ENCODE measurements at places on chromosomes 5 and 9.

DNA sequence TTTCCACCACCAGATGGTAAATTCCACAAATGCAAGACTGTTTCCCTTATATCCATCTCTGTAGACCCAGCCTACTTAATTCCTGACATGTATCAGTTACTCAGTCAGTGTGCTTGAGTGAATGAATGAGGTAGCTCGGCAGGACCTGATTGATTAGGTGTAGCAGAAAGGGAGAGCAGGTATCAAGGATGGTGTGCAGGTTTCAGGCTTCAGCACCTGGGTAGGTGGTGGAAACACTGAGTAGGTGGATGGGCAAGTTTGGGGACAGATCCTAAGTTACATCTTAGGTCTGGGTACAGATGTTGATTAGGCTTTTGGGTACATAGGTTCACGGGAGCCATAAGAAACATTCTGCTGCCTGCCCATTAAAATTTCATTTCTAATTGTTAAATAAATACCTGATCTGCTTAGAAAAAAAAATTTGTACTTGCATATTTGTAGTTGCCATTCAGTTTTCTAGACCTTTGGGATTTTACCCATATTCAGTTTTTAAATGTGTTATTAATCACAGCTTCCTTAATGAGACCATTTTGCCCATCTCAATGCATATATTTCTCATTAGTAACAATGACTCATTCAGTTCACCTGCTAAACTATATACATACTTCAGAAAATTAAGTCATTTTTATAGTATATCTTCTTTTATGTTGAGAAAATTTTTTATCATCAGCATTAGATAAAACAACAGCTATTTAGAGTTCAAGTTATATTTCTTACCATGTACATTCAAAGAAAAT lies 111.8 kb downstream of the INIP start:
- no peak for DNase-seq

- no peak for DNase-seq
Measured at GRCh38 chr5:39498278-39498952, 73.6 kb upstream of the DAB2 start.

- no peak for DNase-seq
Measured at GRCh38 chr5:140083120-140083519, 30.8 kb upstream of the PURA start.

GRCh38 chr9:96859461-96860198 lies 5.3 kb upstream of the ZNF782 start:
- DNase-seq = no peak

GRCh38 chr5:26535215-26535614 lies 503.2 kb downstream of the CDH9 start:
- no peak for DNase-seq

DNA sequence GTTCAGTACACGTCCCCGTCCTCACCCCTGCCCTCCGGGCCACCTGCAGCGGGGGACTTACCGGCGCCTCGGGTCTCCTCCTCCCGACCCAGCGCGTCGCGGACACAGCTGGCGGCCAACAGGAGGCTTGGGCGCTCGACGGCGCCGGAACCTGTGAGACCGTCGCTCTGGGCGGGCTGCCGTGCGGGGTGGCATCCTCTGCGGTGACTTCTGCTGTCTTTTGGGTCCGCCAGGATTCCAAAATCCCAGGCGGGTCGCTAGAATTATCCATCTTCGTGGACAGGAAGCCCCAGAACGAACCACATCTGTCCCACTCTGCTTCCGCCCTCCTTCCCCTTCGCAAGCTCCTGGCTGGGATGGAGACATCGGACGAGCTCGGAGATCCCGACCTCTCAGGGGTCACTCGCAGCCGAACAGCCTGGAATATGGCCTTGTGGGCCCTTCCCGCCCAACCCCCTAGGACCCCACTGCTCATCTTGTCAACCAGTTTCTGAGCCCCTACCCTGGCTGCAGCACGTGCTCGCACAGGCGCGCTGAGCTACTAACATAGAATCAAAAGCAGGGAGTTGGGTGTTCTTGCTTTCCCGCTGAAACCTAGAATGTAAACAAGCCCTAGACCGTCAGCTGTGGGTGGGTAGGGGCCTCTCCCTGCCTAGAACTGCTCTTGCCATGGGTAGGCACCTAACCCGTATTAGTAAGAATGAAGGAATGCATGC lies 947 bp upstream of the MARCHF3 start:
- no peak for DNase-seq

DNA sequence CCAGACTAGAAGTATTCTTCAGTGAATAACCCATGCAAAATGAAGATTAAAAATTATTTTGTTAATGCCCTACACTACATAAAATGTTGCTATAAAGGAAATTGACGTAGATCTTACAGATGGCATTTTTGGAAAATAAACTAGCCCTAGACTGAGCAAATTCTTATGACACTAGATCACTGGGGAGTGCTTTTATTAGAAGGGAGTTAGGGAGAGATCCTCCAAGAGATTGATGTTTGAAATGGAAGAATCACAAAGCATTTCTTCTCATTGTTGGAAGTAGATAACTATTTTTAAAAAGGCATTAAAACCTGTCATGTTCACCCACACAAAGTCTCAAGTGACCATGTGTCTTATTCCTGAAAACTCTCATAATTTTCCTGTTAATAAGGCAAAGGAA lies 351.1 kb upstream of the TLE4 start:
- DNase-seq = no peak

DNA sequence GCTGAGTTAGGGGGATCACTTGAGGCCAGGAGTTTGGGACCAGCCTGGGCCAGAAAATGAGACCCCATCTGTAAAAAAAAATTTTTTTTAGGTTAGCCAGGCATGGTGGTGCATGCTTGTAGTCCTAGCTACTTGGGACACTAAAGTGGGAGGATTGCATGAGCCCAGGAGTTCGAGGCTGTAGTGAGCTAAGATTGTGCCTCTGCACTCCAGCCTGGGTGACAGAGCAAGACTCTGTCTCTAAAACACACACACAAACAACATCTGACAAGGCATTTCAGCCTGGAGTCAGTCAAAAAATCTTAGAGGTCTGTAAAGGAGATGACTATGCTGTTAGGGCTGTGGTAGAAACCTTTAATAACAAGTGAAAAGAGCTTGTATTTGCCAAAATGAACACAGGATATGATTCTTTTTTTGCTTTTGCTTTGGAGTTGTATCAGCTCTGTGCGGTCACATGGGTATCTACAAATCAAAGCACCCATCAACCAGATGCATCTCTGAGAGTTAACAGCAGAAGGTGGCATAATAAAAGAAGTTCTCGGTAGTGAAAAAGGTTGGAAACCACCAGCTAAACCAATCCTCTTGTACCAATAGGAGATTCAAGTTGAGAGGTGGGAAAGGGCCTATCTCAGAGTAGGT lies 3.6 kb upstream of the PSMD5 start:
- DNase-seq = no peak

DNA sequence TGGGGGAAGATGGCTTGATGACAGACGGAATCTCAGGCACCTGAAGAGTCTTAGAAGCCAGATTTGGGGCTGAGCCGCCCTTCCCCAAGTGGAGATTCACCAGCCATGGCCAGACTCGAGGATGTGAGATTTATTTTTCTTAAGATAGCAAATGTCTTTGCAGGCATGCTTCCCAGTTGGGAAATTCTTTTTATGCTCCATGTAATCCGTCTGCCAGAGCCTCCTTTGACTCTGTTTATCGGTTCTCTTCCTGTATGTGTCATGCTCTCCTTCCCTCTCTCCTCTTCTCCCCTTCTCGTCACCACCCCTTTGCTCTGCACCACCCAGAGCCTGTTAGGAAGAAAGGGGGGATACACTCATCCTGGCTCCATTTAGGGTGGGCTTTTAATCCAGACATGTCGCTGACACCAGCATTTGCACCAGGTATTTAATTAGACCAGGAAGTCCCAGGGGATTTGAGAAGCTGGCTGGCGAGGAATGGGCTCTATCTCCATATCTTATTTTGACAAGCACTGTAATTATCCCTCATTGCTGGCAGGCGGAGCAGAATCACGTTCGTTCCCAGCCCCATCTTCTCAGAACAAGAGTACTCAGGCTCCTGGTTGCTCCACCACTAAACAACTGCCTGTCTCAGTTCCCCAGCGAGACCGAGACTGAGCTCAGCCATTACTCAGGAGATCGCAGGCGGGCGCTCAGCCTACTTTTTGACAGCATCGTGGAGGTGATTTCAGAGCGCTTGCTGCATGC lies 50.9 kb downstream of the KCNIP1 start:
- DNase-seq = no peak

- DNase-seq = peak; percentile 86
Measured at GRCh38 chr9:122402403-122402871, 31.6 kb downstream of the PTGS1 start.

DNA sequence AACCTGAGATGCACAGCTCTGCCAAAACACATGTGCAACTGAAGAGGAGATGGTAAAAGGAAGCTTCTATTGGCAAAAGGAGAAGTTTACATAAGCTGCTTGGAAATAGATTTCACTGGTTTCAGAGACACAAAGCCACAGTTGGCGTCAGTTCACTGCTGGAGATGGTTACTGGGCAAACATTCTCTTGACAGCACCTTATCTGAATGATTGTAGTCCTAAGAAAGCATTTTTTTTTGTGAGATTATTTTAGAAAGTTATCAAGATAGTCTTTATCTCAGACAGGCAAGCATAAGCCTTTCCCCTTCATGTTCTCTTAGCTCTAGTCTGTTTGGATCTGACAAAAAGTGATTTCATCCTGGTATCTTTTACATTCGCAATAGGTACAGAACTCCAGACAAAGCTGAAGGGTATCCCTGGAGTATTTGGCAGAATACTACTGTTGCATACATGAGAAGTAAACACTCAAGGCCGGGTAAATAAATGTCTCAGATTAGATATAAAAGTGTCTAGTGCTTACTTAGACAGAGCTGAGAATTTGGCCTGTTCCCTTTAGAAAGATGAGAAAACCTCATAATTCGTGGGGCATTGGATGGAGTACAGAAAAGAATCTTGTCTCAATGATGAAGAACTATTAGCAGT lies 1668.0 kb upstream of the NUDT12 start:
- no peak for DNase-seq

DNA sequence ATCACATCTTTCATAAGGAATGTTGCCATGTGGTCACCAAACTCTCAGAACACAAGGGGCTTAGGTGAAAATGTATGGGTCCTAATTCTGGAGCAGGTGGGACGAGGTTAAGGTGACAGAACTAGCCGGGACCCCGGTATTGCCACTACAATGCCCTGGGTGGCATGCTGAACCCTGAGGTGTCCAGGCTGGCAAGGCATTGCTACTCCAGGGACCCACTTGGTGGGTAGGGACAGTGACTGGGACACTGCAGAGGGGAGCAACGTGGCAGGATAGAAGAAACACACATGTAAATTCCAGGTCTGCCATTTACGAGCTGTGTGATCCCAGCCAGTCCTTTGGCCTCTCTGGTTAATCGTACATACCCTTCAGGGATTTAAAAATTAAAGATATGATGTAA lies 206.9 kb upstream of the MVB12B start:
- DNase-seq = no peak

DNA sequence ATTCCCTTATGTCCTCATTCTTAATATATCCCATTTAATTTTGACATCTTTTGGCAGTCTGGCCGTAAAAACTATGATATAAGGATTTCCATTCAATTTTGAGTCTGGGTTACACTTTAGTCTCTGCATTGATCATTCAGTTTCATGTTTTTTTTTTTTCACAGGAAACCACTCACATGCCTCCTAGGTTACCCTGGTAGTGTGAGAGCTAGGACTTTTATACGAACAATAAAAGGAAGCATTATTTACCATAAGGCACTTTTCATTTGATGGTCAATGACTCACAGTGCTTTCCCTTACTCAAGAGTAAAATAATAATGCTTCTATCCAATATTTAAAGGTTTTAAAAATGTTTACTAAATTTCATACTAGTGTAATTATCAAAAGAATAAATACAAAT lies 16.4 kb upstream of the DMAC1 start:
- no peak for DNase-seq

DNA sequence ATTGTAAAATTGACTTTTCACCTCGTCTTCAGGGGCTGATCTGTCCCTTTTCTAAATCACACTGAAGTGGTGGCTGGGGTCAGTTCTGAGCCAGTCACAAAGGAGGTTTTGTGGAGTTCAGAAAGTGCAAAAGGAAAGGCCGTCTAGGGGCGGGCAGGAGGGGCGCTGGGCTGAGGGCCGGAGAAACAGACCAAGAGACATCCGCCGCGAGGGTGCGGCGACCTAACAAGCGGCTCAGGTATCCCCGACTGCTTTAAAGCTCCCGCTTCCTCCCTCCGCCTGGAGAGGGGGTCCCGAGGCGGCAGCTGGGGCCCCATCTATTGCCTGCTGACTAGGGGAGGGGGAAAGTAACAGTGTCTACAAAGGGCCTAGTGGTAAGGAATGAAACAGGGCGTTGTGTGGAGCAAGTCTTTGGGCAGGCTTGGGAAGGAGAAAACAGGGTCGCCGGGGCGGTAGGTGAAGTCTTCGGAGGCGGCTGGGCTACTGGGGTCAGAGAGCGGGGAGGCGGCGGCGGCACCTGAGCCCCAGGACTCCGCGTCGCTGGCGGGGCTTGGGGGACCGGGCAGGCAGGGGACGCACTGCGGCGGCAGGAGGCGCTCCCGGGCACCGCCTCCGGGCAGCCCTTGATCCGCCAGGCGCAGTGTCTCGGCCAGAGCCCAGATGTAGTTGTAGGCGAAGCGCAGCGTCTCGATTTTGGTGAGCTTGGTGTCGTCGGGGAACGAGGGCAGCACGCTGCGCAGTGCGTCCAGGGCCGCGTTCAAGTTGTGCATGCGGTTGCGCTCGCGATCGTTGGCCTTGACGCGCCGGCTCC lies 950 bp downstream of the NEUROG1 start:
- no peak for DNase-seq

- no peak for DNase-seq
Measured at GRCh38 chr5:20680718-20681302, 692.8 kb upstream of the CDH18 start.

DNA sequence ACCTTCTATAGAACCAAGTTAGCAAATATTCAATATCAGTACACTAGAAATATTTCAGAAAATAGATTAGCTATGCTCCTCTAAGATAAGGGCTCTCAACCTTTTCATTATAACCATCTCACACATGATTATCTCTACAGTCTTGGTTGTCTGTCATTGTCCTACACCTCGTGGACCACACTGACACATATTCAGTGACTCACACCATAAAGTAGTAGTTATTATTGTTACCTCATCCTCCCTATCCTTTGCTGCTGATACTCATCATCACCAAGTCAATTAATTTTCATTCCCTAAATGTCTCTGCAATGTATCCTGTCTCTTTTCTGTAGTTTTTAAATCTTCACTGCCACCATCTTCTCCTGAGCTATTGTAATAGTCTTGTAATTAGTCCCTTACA lies 1309.2 kb upstream of the C9orf72 start:
- DNase-seq = no peak

DNA sequence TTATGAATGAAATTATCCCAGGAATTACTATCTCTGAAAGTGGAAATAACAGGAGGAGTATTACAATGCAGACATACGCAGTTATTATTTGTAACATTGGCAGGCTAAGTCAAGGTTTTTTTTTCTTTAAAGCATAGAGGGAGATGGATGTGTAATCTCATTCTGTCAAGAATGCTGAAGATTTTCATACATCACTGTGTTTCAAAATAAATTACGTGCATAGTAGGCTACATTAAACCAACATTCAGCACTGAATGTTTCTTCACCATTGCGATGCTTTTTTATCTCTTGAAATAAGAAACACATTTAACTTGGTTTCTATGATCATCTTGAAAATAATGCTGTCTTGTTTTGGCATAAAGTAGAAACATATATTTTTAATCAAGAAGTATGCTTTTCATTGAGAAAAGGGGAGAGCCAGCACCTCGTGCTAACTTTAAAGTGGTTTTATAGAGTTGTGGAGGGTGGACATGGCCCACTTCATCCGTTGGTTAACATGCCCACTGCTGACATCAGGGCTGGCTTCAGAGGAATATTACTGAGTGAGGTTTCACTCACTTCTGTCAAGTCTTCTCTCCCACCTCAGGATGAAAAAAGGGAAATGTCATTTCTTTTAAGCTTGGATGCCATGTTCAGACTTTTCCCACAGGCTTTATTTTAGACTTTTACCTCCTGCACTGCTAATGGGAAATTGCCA lies 203.6 kb upstream of the MEF2C start:
- no peak for DNase-seq

Data from GM04504 (cell line).